K562 (cell line): ENCODE measurements at places on chromosomes 4 and X.
A peak's percentile ranks its signal among the peaks of the same experiment; 100 is the strongest.

DNA sequence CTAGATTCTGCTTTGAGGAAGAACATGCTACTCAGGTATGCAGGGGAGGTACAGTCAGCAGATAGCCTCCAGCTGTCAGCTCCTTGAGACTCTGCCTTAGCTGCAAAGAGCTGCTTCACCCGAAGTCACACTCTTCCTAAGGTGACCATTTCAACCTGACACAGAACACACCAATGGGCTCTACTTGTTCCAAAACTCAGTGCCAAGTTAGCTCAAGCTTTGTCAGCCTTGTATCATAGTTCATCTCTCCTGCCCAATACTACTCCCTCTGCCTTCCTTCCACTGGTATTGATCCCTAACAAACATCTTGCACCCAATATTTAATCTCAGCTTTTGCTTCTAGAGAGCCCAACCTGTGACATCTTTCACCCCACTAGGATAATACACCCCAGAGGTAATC, 7.8 kb upstream of the SMARCA1 start:
- no peak for DNase-seq

DNA sequence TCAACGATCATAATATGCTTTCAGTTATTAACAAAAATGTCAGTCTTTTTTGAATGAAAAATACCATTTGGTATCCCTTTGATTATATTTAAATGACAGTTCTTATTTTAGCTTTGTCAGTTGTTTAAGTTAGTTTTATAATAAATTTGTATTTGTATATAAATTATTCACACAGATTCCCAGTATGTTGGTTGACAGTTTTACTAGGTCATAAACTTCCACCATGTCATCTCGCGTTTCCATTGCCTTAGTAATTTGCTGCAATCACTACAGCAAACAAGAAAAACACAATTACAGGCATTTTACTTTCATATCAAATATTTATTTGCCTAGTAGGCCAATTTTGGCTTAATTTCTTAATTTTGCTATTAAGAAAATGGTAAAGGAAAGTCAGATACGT, 109.6 kb upstream of the ANK2 start:
- DNase-seq, result no peak

DNA sequence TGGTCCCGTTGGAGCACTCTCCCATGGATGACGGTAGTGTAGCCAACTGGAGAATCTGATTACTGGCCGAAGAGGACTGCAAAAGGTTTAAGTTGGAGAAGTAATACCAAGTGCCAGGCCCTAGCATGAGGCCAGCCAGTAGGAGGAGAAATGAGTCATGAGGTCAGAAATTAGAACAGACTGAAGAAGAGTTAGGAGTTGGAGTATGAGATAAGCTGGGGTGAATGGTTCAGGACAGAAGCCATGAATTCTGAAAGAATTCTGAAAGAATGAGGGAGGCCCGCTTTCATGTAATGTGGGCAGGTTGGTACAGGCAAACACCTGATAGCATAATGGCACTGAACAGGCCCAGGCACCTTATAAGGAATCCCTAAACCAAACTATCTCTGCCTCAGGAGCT, 18.4 kb upstream of the STK26 start:
- DNase-seq, result peak; percentile 48

DNA sequence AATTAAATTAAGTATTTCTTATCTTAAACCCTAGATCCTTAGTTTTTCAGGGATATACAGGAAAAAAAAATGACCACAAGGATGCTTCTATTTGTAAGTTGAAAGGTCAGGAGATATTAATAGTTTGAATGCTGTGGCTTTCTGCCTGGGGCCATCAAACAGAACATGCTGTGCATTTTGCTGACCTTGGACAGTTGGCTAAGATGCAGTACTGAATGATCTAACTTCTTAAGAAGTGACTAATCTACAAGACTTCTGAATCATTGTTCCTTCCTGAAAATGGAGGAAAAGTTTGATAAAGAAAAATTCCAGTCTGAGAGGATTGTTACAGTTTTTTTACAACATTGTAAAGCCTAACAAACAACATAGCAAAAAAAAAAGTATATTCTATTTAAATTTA, 237.8 kb upstream of the JADE1 start:
- no peak for DNase-seq

- no peak for DNase-seq
These were observed 1.2 kb downstream of the FOXR2 start for GRCh38 chrX:55624403-55624802.

GRCh38 chrX:15465347-15465746, 27.8 kb downstream of the PIR start:
- DNase-seq, result no peak

DNA sequence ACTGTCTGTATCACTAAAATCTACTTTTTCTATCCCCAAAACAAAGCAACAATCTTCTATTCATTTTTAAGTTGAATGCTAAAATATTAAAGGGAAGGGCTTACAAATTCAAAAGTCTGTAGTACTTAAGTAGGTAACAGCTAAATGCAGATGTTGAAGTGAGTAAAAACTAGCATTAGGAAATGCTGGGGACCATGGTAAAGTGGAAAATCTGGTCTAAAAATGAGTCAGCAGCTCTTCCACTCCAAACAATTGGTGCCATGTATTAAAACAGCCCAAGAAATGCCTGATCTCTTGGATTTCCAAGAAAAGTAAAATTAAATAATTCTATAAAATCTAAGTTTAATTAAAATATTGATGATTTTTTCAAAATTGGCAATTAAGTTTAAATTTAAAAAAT, 73.3 kb upstream of the PPP3CA start:
- no peak for DNase-seq

- DNase-seq, result no peak
These were observed 36.0 kb upstream of the CBR4 start for GRCh38 chr4:169045862-169046584.

GRCh38 chr4:80071604-80072227, 1.3 kb downstream of the ANTXR2 start:
- DNase-seq, result no peak

- peak; percentile 35 for DNase-seq
These were observed 32.2 kb downstream of the RNF212 start for GRCh38 chr4:1080961-1081688.

DNA sequence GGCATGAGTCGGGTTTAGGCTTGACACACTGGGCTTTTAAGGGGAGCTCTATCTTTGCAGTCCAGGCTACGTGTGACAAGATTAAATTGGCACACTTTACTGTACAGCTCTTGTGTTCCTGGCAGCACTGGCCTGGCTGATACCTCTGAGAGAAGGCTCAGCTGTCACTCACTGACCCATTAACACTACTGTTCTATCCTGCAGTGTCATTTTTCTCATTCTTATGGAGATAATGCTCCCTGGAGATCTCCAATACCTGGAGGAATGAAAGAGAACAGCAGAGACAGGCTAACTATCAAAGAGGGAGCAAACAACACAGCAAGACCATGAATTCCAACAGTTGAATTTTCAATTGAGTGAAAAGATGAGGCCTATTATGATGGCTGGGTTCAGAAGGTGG, 1.7 kb upstream of the PDHA2 start:
- no peak for DNase-seq

GRCh38 chr4:140609548-140610425, 41.0 kb upstream of the UCP1 start:
- DNase-seq, result peak; percentile 37

- DNase-seq, result no peak
These were observed 743.7 kb downstream of the C4orf33 start for GRCh38 chr4:129839687-129840086.

GRCh38 chr4:162164906-162165510, 1.2 kb upstream of the FSTL5 start:
- DNase-seq, result no peak

- DNase-seq, result no peak
These were observed 90.5 kb upstream of the ANKRD50 start for GRCh38 chr4:124803026-124803425.

DNA sequence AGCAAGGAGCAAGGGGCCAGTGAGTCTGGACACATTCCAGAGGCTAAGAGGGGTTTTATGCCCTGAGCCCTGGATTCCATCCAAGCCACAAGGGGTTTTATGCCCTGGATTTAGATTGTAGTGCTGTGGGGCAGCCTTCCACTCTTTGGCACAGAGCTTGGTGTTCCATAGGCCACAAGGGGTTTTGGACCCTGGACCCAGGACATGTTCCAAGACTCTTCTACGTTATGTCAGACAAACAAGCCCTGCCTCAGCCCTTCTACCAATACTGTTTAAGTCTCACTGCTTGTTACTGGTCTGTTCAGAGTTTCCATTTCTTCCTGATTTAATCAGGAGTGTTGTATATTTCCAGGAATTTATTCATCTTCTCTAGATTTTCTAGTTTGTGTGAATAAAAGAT, 12.8 kb upstream of the SCARB2 start:
- no peak for DNase-seq

- no peak for DNase-seq
These were observed 74.2 kb downstream of the TMEM165 start for GRCh38 chr4:55469979-55470378.

DNA sequence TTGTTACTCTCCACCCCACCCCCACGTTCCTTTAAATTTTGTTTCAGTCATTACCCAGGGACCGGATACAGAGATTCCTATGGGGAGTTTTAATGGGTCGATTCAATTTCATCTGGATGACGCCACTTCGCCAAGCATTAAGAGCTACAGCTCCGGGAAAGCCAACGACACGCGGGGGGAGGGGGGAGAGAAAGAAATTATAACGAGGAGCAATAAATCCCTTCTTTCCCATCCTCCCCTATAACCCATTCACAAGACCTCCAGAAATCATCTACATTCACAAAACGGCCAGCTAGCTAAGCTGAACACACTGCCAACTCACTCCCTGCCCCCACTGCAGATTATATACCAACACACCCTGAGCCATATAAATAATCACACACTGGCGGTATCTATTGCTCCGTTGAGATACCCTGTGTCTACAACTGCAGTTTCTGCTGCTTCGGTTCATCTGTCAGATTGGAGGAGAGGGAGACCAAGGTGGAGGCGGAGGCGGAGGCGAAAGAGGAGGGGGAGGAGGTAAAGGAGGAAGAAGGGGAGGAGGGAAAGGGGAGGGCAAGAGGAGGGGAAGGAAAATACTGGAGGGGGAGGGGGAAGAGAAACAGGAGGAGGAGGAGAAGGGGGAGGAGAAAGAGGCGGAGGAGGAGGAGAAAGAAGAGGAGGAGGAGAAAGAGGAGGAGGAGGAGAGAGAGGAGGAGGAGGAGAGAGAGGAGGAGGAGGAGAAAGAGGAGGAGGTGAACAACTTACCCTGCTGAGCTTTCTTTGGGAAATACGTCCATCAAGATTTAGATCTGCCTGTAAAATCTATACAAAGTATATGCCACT, 113.9 kb upstream of the VAMP7 start:
- peak; percentile 68 for DNase-seq

GRCh38 chrX:110277609-110278008, 40.3 kb downstream of the AMMECR1 start:
- no peak for DNase-seq

GRCh38 chr4:102454981-102455685, 46.0 kb upstream of the NFKB1 start:
- no peak for DNase-seq

- no peak for DNase-seq
These were observed 1414.7 kb upstream of the TENM3 start for GRCh38 chr4:180828455-180829018.

GRCh38 chrX:149453906-149454822, 50.9 kb downstream of the IDS start:
- no peak for DNase-seq

- no peak for DNase-seq
These were observed 83.1 kb upstream of the SPIN4 start for GRCh38 chrX:63434206-63434605.
